ENCODE measurements at places on chromosomes 7 and 10.
A peak's percentile ranks its signal among the peaks of the same experiment; 100 is the strongest.

GRCh38 chr10:73113551-73113950 lies 3.3 kb downstream of the NUDT13 start:
- DNase-seq: peak; percentile 17

DNA sequence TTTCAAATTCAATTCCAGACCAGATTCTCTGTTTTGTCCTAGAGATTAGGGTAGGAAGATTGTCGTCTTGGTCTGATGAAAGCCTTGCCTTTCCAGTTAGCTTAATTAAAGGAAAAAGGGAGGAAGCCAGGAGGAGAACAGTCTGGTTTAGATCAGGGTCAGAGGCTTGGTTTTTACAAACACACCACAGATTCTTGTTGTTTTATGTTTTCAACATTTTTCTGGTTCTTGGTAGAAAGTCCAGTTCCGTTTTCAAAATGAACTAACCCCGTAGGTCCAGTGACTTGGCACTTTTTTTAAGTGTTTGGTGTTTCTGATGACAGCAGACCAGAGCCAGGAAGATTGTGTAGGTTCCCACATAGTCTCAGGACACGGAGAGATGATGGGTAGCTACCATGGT lies 167.1 kb upstream of the INHBA start:
- no peak for DNase-seq

- no peak for DNase-seq
These were observed 71.6 kb upstream of the ANKRD1 start for GRCh38 chr10:90992462-90992861.

GRCh38 chr10:4070921-4071660 lies 286.1 kb upstream of the KLF6 start:
- peak; percentile 61 for DNase-seq

DNA sequence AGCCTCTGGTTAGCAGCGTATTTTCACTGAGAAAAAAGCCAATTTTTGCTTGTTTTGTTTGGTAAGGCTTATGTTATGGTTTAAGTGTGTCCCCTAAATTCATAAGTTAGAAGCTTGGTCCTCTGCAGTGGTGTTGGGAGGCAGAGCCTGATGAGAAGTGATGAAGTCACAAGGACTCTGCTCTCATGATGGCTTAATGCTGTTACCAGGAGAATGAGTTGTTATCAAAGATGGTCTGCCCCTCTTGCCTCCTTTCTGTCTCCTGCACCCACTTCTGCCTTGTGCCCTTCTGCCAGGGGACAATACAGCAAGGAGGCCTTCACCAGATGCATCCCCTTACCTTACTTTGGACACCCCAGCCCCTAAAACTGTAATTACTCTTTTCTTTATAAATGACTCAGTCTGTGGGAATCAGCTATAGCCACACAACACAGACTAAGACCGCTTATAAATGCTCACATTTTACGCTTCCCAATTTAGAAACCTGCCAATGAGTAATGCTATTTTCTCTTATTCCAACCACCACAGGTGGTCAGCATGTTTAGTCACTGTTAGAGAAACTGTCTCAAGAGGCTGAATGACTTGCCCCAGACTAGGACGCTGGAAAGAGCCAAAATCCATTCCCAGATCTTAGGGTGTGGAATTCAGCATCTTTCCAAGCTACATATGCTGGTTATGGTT lies 6.1 kb upstream of the PKD1L1 start:
- DNase-seq: peak; percentile 83

DNA sequence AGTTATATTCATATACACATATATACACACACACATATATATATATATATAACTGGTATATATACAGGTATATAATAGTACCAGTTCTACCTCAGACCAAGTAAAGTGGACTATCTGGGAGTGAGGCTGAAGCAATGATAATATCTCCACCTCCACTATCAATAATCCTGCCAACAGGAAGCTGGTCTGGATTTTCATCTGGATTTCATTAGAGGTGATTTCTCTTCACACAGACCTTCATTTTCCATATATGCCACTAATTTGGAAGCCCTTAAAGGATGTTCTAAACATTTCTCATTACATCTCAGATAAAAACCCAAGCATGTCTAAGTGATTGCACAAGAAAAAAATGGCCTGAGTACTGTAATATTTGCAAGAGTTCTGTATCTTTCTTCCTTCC lies 1.7 kb upstream of the SLC35B4 start:
- DNase-seq: peak; percentile 27

- DNase-seq: no peak
These were observed 733 bp downstream of the HIBADH start for GRCh38 chr7:27661811-27662489.

DNA sequence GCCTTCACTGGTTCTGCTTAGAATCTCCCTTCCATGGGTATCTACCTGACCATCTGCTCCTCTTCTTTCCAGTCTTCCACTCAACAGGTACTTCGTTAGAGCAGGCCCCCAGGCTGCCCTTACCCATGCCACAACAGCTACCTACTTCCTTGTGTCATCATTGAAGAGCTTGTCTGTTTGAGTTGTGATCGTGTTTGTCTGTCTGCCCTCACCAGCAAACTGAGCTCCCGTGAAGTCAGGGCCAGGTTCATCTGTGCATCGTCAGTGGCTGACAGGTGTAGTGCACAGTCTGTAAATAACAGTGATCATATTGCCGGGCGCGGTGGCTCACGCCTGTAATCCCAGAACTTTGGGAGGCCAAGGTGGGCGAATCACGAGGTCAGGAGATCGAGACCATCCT lies 5.0 kb downstream of the NIPSNAP2 start:
- DNase-seq: no peak

DNA sequence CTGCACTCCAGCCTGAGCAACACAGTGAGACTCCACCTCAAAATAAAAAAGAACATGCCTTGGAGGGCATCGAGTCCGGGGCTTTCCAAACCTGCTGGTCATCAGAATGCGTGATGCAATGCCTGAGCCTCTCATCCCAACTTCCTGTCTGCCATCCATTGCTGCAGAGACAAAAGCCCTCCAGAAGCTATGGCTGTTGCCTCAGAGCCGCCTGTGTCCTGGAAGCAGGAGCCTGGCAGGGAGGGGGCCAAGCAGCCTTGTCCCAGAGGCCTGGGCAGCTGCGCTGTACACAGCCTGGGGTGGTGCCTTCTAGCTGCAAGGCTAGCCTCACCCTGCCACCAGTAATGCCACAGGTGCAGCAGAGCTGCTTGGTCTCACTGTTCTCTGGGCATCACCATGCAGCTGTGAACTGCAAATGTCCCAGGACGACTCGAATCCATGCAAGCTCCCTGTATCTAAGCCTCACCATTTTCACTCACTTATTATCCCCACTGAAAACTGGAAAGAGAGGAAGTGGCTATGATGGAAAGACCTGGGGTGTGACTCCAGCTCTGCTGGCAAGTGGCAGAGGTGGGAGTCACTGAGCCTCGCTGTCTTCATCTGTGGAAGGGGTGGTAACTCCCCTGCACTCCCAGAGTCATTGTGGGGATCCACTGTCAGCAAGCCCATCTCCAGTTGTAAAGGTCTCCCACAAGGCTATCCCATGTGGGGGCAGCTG lies 7.0 kb downstream of the ALOX5 start:
- DNase-seq: no peak

- no peak for DNase-seq
These were observed 24.6 kb upstream of the HECTD2 start for GRCh38 chr10:91385306-91386085.

DNA sequence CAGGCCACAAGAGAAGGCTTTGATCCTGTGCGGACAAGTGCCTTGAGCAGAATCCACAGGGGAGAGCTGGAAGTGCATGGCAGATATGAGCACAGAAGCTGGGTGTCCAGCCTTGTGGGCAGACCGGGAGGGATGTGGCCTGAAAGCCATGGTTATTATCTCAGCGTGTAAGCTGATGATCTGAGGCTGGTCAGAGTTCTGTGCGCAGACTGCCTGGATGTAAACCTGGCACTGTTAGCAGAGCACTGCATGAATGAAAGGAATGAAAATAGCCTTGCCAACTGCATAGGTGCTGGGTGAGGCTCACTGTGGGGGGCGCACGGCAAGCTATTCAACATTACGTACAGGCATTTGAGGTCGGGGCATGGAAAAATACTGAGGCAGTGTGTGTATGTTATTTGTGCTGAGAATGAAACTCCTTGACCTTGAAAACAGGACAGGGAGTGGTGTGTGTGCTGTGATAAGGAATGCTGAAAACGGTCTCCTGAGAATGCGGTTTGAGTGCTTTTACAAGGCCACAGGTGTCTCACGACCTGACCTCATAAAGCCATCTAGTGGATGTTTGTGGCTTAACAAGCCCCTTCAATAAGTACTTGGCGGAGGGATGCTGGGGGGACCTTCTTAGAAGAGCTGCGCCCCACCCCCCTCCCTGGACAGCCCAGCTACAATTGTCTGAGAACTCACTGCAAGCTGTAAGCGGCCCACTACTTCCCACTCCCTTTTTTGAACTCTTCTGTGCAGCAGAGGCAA lies 18.7 kb downstream of the AKR1C1 start:
- peak; percentile 30 for DNase-seq

- DNase-seq: peak; percentile 82
These were observed 1.7 kb upstream of the CCDC201 start for GRCh38 chr7:45874408-45875131.

Data from fibroblast of upper back skin (primary cell).